ENCODE measurements at places on chromosomes 16 and 17.

GRCh38 chr17:38867968-38868816 lies 1.7 kb upstream of the LASP1 start:
- DNase-seq = no peak

GRCh38 chr17:78828470-78829185 lies 12.0 kb downstream of the USP36 start:
- DNase-seq = no peak

GRCh38 chr17:41989702-41990419 lies 23.3 kb downstream of the CNP start:
- DNase-seq = no peak

DNA sequence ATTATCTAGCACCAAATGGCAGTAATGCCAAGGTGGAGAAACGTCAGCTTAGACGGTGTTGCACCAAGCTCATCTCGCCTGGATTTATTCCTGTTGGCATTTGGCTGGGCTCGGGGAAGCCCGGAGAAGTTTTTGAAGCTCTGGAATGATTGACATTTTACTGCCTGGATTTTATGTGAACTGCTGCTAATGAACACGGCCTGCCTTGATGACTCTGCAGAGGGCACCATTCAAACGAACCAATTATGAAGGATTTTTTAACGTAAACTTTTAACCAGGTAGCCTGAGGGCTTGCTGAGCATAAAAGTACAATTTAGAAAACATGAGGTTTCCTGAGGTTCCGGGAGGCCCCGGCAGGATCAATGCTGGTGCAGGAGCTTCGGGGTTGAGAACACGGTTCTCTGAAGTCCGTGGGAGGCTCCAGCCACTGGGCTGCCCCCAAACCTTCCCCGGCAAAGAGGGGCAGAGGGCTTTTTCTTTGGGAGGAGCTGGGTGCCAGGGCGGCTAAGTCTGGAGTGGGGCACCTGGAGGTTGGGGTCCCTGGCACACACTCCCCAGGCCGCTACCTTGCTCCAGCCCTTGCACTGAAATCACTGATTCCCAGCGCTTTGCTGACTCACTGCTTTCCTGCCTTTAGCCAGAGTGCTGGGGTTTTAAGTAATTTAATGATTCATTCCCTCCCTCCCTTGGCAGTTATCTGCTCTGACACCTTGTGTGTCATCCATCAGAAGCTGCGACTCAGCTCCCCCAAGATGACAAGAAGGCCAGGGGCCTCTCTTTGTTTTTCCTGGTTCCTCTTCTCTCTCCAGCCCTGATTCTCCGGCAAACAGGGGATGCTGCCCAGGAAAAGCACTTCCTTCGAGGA lies 161.2 kb upstream of the IRX3 start:
- no peak for DNase-seq

GRCh38 chr17:31902693-31903092 lies 1.2 kb upstream of the UTP6 start:
- DNase-seq = no peak

GRCh38 chr16:28140788-28141618 lies 70.8 kb downstream of the XPO6 start:
- peak; percentile 14 for DNase-seq

GRCh38 chr16:27816561-27816960 lies 247.0 kb downstream of the GSG1L start:
- DNase-seq = no peak

GRCh38 chr17:78401246-78401645 lies 22.8 kb downstream of the PGS1 start:
- DNase-seq = no peak

DNA sequence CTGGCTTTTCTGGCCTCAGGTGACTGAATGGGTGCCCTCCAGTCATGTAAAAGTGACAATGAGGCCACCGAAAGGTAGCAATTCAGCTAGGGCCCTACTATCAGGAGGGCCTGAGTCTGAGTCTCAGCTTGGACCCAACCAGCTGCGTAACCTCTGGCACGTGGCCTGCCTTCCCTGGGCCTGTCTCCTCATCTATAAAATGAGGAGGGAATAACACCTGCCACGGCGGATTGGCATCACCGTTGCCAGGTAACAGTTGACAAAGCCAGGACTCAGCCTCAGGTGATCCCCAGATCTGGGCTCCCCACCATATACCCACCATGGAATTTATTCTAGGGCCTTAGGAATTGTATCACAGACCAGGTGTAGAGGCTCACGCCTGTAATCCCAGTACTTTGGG lies 217.1 kb downstream of the KATNIP start:
- no peak for DNase-seq
